ENCODE measurements at places on chromosomes 3 and 15.

DNA sequence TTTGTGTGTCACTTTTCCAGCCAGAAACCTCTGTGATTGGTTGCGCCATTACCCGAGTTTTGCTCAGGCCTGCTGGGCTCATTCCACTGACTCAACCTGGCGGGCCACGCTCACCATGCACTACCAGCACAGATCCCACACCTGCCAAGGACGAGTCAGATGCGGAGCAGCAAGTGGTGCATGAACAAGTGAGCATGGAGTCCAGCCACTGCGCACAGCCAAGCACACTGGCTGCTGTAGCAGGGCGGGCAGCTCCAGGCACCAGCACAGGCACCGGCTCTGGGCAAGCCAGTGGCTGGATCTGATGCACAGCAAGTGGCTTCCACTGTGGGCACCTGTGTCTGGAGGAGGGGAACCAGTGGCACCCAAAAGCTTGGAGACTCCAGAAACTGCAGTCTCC is 110.4 kb downstream of the CBLB start:
- DNase-seq: no peak

DNA sequence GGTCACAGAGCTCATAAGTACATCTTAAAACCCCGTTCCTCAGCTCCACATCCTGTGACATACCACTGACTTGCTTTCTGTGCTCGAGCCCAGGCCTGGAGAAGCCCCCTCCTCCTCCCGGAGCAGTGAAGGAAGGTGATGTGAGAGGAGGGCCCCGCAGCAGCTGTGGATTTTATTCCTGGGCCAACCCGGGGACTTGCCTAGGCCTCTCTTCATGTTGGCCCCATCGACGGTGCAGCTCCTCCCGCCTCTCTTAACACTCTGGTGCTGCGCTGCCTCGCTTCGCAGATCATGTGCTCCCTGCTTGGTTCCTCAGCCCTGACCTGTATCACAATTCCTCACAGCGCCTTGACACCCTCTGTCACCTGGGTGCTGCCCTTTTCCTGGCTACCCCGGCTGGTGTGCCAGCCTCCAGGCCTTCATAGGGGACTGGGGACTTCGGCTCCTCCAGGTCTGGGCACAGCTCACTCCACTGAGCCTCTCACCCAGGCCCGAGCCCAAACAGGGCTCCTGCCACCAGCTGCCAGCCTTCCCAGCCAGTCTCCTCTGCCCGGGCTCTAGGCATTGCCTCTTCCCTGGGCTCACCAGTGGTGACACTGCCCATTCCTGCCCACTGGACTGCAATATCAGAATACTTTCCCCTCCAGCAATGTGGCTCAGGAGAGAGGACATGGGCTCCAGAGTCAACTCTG is 21.5 kb downstream of the MAGEF1 start:
- no peak for DNase-seq

- no peak for DNase-seq
These were observed 316.3 kb downstream of the OXSM start for GRCh38 chr3:26106228-26106627.

DNA sequence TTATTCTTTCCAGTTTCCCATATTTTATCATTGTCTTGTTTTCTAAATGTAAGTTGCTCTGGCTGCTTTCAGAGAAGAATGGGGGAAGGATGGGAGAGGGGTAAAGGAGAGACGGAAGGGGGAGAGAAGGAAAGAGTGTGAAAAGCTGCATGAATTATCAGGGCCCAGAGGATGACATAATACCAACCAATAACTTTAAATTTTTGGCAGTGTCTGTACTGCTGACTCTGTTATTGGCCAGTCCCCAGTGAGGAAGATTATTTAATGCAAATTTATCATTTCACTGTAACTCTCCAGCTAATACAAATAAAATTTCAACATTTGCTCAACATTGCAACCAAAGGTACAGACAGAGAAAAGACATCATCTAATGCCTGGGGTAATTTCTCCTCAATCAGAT is 551.7 kb upstream of the CFAP20DC start:
- no peak for DNase-seq

DNA sequence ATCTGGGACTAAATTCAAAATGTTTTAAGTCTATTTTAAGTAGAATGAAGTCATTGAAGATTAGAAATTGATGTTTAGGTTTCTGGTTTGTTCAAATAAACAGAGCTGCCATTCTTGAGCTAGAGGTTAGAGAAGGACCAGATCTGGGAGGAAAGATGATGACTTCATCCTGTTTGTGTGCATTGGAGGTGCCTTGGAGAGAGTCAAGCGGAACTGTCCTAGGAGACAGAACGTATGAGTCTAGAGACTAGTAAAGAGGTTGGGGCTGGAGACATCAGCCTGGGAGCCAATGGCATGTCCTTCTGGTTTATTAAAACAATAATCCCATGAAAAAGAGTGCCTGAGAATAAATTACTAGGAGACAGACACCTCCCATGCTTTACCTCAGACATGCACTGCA is 303.4 kb downstream of the KBTBD8 start:
- no peak for DNase-seq

GRCh38 chr15:40409366-40409765 is 3.8 kb downstream of the IVD start:
- peak; percentile 85 for DNase-seq

- no peak for DNase-seq
These were observed 41.3 kb downstream of the COL6A5 start for GRCh38 chr3:130386604-130387263.

- no peak for DNase-seq
These were observed 32.1 kb upstream of the KCNH8 start for GRCh38 chr3:19116239-19116638.

- no peak for DNase-seq
These were observed 53.4 kb downstream of the UMPS start for GRCh38 chr3:124783696-124784095.

GRCh38 chr3:112053229-112053628 is 18.7 kb downstream of the TMPRSS7 start:
- DNase-seq: no peak

DNA sequence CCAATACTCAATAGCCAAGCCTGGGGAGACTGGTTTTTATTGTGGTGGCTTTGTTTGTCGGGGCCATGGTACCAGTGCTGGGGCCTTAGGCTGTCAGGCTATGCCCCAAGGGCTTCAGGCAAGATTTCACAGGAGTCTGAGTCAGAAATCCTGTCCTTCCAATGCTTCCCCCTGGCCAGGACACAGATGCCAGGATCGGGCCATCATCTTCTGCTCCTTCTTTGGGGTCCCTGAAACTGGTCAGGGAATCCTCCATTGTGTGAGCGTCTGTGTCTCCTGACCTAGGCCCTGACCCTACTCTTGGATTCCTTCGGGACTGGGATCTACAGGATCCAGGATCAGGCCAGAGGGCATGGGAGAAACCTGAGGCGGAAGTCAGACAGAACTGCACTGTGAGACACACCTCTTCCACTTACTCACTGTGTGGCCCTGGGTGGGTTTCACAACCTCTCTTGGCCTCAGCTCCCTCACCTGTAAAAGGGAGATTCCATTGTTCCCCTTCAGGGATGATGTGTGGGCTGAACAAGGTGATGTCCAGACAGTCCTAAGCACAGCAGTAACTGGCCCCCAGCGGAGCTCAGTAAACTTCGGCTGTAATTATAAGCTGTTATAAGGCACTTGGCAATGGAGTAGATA is 292.7 kb downstream of the UACA start:
- no peak for DNase-seq

DNA sequence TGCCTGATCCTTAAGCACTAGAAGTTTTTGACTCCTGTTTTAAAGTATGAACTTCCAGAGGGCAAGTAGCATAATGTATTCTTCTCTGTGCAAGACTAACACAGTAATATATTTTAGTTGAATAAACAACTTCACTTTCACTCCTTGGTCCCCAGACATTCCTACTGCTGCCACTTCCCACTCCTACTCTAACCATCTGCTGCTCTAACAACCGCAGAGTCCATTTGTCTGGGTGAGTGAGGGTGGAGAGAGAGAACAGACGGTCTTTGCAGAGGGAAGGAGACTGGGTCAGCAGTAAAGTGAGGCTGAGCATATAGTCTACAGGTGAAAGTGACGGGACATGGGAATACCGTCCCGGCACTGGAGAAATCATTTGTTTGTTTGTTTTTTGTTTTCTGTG is 301.0 kb upstream of the SLCO3A1 start:
- DNase-seq: no peak

- no peak for DNase-seq
These were observed 48.9 kb downstream of the PTPRG start for GRCh38 chr3:61610316-61610715.

DNA sequence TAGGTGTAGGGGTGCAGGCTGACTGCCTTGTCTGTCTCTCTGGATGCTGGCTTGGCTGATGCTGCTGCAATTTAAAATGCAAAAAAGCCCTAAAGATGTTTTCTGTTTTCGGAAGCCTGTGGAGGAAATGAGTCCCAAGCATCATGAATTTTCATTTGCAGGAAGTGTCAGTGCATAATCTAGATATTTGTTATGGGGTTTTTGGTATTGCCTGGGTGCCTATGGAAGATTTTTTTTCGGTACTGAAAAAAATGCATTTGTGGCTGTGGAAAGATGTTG is 1.9 kb downstream of the CACNA1D start:
- no peak for DNase-seq

DNA sequence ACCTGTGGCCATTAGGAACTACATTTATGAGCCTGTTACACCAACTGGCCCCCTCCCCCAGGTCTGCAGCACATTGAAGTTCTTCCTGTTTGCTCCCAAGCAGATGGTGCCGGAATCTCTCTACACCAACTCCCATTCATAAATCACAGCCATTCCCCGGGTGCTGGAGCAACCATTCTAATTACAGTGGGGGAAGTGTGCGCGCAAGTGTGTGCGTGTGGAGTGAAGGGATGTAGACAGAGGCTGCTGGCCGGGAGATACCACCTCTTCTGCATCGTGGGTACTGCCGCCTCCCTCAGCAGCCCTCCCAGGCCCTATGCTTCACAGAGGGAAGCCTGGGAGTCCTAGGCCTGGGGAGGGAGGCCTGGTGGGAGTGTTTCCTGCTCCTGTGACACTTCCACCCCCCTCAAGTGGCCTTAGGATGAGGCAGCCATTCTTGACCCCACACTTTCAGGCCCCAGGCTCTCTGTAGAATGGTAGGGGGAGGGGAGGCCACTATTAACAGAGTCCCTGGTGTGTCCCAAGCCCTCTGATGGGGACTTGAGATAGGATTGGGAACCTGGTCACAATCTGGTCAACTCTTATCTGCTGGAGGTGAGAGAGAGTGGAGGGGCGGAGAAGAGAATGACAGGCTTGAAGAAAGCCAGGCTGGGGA is 69.1 kb downstream of the MAGEF1 start:
- DNase-seq: no peak

- no peak for DNase-seq
These were observed 38.3 kb downstream of the ADGRG7 start for GRCh38 chr3:100647657-100648056.

- DNase-seq: no peak
These were observed 2.9 kb upstream of the ZNF710 start for GRCh38 chr15:89998141-89998661.

GRCh38 chr15:56729561-56729960 is 3.7 kb downstream of the ZNF280D start:
- DNase-seq: no peak

DNA sequence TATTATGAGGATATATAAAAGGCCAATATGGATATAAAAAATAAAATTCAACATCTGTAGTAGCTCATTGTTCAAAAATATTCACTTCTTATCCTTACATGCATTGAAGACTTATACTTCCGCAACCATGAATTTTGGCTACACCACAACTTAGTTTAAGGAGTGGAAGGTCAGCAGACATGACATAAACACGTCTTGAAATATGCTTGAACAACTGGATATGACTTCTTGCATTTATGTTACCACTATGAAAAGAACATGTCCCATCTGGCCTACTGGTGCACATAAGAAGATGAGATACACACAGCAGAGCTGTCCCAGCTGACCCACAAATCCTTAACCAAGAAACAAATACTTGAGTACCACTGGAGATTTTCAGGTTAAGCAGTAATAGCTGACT is 52.1 kb downstream of the MYO9A start:
- no peak for DNase-seq

DNA sequence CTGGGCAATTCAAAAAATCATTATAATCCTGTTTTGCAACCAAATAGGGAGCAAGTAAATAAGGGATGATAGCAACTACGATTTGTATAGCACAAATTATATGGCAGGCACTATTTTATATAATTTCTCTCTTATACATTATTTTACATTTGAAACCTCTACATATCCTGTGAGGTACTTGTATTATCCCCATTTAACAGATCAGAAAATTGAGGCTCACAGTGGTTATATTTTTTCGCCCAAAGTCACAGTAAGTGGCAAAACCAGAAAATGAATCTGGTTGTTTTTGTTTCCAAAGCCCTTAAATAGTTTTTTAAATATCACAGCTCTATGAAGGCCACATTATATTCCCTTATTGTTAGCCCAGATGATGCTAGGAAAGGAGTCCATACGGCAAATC is 74.3 kb downstream of the MLH1 start:
- no peak for DNase-seq

DNA sequence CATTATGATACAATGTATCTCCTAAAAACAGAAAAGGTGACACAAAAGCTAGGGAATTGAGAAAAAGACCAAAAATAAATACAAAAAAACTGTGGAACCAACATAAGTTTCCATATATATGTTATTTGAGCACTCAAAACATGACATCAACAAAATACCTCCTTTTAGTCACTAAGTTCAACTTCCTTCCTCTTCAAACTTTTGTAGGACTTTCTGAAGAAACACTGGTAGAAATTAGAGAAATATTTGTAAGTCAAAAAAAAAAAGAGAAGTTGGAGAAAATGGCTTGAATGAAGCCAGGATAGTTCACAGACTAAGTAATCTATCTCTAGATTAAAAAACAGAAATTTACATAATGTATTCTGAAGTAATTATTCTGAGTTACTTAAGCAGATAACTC is 208.4 kb upstream of the ALCAM start:
- DNase-seq: no peak

- no peak for DNase-seq
These were observed 547.3 kb downstream of the MECOM start for GRCh38 chr3:169116056-169116693.

- no peak for DNase-seq
These were observed 98.5 kb downstream of the LARS2 start for GRCh38 chr3:45486926-45487325.

DNA sequence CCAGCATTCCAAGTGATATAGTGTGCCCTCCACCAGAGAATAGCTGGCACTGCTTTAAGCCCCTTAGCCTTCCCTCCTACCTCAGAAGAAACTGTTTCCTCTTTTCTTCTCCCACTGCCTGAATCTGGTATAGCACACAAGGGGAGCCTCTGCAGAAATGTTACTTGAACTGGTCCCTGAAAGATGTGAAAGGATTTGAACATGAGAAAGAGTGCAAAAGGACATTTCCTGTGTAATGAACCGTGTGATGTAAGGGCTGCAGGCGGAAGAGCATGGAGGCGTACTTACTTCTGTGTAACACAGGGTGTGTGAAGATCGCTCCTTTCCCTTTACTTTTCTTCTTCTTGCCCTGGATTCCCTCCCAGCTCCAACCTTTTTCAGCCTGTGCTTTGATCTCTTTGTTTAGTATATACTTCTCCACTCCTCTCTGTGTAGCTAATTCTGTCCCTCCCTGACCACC is 8.4 kb downstream of the TMOD3 start:
- no peak for DNase-seq
